IPS-NIHi11 (cell line): ENCODE measurements at places on chromosomes 3 and 15.

DNA sequence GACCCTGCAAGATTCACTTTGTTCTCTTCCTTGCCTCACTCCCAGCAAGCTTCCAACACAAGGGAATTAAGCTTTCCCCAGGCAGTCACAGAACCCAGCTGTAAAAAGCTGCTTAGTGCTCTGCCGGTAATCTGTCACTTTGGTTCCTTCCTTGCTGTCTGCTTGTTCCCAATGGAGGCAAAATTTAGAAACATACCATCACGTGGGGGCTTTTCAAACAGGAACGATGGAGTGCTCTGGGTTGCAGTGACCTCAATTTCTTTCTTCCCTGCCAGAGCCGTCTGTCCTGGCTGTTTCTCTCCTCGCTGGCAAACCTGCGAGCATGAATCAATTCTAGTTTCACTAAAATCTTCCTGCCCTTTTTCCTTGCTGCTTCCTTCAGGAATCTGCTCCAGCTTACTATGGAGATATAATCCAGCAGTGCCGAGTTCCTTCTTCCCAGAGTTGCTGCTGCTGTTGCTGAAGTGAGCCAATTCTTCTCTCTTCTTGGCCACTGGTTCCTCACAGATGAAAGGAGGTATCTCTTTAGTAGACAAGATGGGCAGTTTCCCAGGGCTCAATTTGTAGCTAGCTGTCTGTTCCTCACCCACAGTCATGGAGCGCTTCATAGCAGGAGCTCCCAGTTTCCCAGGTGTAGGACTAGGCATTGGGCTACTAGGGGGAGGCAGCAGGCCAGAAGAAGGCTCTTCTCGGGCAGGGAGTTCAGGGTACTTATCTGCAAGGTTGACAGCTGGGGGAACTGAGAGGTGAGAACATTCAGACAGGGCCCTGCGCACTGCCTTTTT lies 88.1 kb downstream of the DHX30 start:
- DNase-seq = no peak

- DNase-seq = no peak
These were observed 135.1 kb upstream of the HACD2 start for GRCh38 chr3:123719862-123720453.

DNA sequence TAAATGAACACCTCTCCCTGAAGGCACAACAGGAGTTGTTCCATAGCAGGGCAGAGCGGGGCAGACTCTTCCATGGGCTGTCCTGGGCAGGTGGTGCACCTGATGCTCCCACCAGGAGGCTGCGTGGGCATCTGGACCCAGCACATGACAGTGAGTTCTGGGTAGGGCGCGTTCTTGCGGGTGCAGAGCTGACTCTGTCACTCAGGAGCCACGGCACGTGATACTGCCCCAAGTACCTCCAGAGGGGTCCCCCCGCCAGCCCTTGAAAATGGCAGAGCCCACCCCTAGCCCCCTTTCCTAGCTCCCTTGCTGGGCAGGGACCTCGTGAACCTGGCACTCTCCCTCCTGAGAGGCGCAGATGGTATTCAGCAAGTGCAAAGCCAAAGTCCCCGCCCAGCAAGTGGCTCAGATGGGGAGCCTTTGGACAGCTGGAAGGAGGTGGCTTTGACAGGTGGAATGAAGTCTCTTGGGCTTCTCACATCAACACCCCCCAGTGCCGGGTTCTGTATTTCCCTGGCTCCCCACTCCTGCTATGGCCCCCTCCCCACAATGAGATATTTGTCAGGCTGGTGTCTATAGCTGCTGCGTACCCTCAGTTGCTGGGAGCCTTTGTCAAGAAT lies 172.1 kb downstream of the TBC1D2B start:
- DNase-seq = no peak

GRCh38 chr3:138898301-138898700 lies 48.6 kb downstream of the FOXL2 start:
- no peak for DNase-seq

- no peak for DNase-seq
These were observed 94.2 kb downstream of the CBLB start for GRCh38 chr3:105774444-105775180.

DNA sequence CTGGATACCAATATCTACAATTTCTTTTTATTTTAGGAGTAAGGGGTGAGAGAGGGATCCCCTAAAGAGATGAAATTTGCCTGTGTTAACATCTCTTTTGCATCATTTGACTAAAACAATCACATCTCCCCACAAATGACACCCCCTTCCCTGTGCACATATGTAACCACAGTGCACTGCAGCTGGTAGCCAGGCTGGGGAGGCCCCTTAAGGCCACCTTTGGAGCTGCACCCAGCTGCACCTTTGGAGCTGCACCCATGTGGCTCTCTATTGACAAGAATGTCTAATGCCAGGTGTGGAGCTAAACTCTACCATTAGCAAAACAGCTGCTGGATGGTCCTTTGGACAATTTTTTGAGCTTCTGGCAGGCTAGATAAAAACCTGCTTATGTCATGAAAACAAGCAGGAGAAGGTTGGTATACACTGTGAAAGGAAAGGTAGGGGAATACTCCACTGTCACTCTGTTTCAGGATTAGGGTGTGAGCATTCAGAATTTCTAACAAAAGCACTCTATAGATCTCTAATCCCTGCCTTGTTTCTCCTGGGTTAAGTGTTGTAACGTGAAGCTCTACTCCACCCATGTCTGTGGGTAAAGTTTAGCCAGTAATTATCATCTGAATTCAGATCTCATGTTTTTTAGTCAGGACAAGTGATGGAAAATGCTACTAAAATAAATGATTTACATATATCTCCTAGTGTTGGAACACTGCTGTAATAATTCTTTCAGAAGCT lies 52.1 kb downstream of the TFG start:
- DNase-seq = peak; percentile 23

- no peak for DNase-seq
These were observed 1034.4 kb upstream of the NR2F2 start for GRCh38 chr15:95295896-95296625.

DNA sequence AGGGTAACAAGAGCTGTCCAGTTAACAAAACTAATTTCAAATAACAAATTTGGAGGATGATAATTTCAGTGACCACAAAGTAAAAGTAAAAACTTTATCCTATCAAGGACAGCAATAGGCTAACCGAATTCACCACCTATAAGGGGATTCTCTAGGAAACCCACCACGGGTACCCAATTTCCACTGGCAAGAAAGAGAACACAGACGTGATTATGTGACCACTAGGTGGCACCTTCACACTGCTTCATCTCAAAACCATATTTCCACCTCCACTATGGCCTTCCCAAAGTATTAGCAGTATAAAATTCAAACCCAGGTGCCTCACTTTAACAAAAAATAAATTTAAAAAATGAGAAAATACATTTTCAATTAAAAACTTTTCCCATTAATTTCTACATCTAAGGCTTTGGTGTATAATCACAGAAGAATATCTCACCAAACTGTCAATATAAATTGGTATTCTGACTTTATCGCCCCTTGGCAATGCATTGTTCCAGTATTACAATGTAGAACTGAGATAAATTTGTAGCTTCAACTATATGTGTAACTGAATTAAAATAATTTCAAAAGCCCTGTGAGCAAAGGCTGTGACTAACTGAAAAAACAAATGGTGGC lies 96.5 kb downstream of the FSIP1 start:
- DNase-seq = peak; percentile 60

DNA sequence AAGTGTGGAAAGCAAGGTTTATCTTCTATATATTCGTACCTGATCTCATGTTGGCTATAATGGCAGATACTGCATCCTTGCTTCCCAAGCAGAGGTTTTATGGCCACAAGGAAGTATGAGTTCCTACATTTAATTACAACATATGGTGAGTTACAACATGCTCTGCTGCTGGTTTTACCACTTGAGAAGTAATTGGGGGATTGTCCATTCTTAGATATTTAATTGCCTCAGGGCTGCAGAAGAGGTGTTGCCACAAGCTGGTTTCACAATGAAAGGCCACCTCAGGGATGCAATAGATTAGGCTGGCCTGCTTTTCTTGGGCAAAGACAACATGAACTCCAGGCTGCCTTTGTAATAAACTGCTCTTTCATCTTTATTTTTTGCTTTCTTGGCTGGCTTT lies 48.6 kb downstream of the RAP2B start:
- no peak for DNase-seq

DNA sequence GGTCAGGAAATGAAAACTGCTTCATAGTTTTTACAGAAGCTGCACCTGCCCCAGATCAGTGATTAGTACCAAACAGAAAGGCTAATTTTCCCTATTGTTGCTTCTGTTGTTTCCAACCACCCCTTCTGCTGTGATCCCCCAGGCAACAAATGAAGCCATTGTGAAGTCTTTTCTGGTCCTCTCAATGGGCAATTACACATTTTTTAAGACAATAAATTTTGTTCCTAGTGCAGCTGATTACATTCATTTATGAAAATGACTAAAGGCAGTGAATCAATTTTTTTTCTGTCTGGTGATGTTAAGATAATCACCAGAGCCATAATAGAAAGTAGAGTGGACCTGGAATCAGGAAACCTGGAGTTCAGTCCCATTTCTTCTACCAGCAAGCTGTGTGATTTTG lies 32.7 kb downstream of the GLDN start:
- no peak for DNase-seq

GRCh38 chr15:77031376-77032050 lies 36.6 kb downstream of the PSTPIP1 start:
- DNase-seq = no peak

DNA sequence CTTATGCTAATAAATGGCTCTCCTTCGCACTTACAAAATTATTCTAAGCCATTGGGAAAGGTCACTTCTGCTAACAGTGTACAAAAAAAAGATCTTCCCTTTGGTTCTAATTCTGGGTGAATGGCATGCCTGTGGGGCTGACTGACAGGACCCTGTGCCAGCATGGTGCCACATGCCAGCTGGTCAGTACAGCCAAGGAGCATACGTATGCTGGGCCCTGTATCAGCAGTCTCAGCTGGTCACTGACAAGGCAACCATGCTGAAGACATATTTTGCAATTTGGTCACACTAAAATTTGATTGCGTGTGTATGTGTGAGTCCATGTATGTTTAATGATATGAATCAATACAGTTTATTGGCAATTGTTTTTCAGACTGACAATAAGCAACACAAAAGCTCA lies 246.1 kb downstream of the TBL1XR1 start:
- no peak for DNase-seq

DNA sequence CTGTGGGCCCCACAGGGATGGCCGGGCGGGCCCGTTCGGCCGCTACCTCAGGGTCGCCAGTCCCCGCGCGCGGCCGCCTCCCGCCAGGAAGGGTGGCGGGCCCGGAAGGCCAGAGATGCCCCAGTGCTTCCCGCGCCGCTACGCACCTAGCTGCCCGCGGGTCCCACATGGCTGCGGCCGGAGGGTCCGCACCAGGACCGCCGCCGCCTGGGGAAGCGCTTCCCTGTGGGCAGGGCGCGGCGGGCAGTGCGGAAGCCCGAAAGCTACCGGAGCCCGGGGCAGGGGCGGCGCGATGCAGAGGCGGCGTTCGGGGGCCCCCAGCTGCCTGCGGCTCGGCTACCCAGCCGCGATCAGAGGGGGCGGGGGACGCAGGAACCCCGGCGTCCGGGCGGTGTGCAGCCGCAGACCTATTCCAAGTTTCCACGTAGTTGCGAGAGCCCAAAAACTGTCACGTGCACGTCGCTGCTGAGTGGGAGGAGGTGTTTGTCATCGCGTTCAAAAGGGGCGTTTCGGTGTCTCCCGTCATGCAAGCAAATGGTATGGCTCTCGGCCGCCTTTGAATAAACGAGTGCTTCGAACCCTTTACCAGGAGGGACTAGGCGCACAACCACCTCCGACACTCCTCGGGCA lies at the start of gene TRANK1:
Gene TRANK1 (minus strand): TSS at position 414 of the 630 bp plus-strand sequence. CDS start 245 bp downstream, at position 169.
- peak; percentile 73 for DNase-seq

GRCh38 chr3:192879346-192880031 lies 38.2 kb downstream of the MB21D2 start:
- DNase-seq = peak; percentile 83

DNA sequence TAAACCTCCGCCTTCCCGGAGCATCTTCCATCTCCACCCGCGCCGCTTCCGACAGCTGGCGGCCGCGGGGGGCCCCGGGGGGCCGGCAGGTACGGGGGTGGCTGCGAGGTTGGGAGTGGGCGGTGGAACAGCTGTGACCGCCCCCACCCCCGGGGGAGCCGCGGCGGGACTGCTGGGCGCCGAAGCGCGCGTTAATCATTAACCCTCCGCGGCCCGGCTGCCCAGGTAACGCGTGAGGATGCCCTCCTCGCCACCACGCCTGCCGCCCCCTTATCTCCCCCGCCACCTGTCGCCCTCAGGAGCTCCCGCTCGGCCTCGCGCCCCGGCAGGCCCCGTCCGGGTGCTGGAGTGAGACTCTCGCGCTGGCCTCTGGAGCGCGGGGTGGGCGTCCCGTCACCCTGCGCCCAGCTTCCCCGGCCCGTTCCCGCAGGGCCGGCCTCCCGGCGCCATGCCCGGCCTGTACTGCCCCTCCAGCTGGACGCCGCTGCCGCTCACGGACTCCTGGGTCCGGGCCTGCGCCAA lies 757 bp downstream of the VWA5B2 start:
- DNase-seq = peak; percentile 52

GRCh38 chr3:161852744-161853143 lies 356.1 kb downstream of the OTOL1 start:
- DNase-seq = no peak

GRCh38 chr15:25862472-25863110 lies 536 bp downstream of the ATP10A start:
- DNase-seq = peak; percentile 56

GRCh38 chr3:4813909-4814304 lies 165.3 kb upstream of the BHLHE40 start:
- no peak for DNase-seq

GRCh38 chr3:15151166-15151565 lies 52.2 kb upstream of the RBSN start:
- no peak for DNase-seq
